ENCODE measurements at places on chromosomes 4 and X.

DNA sequence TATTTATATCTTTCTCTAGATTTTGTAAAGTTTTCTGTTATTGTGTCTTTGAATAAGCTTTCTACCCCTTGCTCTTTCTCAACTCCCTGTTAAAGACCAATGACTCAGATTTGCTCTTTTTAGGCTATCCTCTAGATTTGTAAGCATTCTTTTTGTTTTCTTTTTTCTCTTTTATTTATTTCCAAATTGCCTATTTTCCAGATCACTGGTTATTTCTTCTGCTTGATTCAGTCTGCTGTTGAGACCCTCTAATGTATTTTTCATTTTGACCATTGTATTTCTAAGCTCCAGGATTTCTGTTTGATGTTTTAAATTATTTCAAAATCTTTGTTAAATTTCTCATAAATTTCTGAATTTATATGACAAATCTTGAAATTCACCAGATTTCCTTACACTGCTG, 462.6 kb upstream of the GALNT7 start:
- DNase-seq, result no peak

- DNase-seq, result no peak
Measured at GRCh38 chr4:36665985-36666527, 384.6 kb downstream of the DTHD1 start.

DNA sequence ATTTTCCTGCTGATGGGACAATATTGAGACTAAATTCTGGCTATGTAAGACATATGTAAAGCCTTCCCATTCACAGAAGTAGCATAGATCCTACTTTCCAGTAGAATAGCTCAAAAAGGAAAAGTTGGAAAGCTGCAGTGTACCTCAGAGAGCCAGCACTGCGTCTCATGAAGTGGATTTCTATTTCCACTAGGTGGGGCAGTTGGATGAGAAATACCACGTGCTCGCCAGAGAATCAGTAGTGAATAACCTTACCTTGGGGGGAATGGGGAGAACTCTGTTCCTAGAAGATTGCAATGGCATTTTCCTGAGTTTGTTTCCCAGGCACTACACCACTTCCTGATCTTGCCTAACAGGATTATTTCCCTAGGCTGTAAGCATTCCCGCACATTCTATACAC, 907.1 kb downstream of the FSTL5 start:
- DNase-seq, result no peak

- DNase-seq, result no peak
Measured at GRCh38 chr4:71377561-71377960, 38.7 kb downstream of the SLC4A4 start.

GRCh38 chr4:189843413-189844009, 97.2 kb upstream of the FRG1 start:
- DNase-seq, result no peak

- DNase-seq, result no peak
Measured at GRCh38 chr4:95250544-95251137, 298.1 kb downstream of the UNC5C start.

DNA sequence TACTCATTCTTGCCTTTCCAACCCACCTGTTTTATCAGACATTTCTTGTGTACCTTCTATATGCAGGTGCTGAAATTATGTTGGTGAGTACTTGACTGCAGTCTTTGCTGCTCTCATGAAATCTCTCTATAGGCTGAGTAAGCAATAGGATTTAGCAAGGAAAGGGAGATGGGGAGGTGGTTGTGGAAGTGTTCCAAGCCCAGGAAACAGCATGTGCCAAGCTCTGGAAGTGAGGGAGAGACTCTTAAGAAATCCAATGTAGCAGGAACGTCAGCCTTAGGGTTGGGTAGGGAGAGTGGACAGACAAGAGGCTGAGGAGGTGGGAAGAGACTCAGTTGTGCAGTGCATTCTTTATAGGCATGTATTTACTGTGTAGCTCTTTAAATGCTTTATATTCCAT, 5.6 kb downstream of the SEPTIN11 start:
- DNase-seq, result no peak

GRCh38 chr4:187714957-187715356, 280.6 kb upstream of the ZFP42 start:
- DNase-seq, result no peak

All from activated naive CD4-positive, alpha-beta T cell treated with Interleukin-2 at 50 U/mL for 16 hours (primary cell).